Activated CD4-positive, alpha-beta T cell treated with anti-CD3 and anti-CD28 coated beads, Interleukin-2, amount 50 U/mL, for 16 hours (primary cell): ENCODE measurements at places on chromosomes 4 and X.

DNA sequence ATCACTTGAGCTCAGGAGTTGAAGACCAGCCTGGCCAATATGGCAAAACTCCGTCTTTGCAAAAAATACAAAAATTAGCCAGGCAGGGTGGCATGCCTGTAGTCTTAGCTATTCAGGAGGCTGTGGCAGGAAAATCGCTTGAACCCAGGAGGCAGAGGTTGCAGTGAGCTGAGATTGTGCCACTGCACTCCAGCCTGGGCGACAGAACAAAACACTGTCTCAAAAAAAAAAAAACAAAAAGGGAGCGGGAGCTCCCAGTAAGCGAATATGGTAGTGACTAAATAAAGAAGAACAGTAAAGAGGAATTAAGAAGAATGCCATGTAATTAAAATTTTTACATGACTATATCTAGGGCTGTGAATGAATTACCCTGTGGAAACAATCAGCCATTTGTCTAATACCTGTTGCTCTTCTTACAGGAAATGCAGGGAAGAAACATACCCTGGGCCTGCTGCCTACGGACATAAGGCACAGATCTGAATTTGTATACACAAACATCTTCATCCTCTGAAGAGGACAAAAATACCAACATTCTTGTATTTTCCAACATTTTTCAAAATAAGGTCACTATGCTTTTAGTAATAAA, 11.4 kb downstream of the WDFY3 start:
- no peak for DNase-seq

DNA sequence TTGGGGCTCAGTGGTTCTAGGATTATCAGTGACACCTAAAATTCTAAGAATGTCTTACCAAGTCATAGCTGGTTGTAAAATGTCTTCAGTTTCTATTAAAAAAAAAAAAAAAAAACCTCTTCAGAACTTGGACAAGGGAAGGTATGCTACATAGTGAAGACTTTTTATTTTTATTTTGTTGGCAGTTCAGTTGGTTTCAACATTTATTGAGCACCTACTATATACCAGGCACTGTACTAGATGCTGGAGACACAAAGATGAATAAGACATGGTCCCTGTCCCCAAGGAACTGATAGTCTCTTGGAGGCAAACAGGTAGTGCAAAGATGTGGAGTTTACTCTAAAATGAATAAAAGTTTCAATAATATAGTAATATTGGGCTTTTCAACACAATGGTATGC, 8.9 kb upstream of the BBS7 start:
- DNase-seq = no peak

- no peak for DNase-seq
Measured at GRCh38 chrX:9604111-9604907, 139.5 kb downstream of the TBL1X start.

DNA sequence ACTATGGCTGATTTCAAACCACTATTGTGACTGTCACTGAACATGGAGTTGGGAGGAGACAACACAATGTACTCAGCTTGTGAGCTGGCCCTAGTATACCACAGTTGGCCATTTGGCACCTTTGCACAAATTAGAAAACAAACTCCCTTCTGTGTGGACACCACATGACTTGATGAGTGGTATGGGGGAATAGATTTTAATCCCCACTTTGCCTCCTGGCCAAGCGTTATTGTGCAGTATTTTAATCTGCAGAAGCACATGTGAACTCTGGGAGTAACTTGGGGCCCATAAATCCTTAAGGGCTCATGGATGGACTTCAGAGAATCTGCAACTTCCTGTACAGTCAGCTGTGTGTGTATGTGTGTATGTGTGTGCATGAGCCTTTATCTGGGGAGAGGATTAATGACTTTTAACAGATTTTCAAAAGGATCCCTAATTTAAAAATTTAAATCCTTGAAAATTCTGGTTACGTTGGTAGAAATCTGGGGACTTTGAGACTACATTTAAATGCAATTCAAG, 105.0 kb upstream of the PAQR3 start:
- no peak for DNase-seq

GRCh38 chr4:131613824-131614216, 1535.3 kb upstream of the PCDH10 start:
- no peak for DNase-seq

GRCh38 chr4:10806953-10807645, 122.5 kb upstream of the CLNK start:
- DNase-seq = no peak

- DNase-seq = no peak
Measured at GRCh38 chrX:36640232-36640631, 367.9 kb upstream of the FAM47C start.

DNA sequence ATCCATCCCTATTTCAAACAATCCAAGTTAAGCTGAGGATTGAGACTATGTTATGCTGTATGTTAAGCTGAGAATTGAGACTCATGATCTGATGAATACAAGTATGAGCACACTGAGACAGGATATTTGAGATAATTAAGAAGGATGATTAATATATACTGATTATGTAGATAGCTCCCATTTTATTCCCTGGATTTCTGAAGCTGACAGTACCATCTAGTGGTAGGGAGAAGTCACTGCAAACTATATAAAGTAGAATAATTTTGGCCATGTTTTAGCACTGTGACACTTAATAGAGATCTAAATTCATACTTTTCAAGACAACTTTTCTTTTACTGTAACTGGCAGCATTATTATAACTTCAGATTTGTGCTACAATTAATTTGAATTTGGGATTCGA, 63.8 kb upstream of the HPRT1 start:
- peak; percentile 11 for DNase-seq

GRCh38 chr4:58541926-58542325, 1431.7 kb upstream of the IGFBP7 start:
- DNase-seq = no peak

GRCh38 chrX:14300376-14300775, 229.0 kb upstream of the GLRA2 start:
- no peak for DNase-seq

- DNase-seq = no peak
Measured at GRCh38 chr4:185810746-185811508, 1.1 kb downstream of the SORBS2 start.
